ENCODE measurements at places on chromosomes 2 and 18. TPM values are rescaled to one million over a fixed set of nuclear protein-coding genes. Genes with fewer than 3 reads are reported as not detected.

The CCDC121 gene
- 0.36 TPM for total RNA-seq

The AMER3 gene
- not detected for total RNA-seq

The TMEM17 gene
- total RNA-seq: 0.14 TPM

The HOXD8 gene
- not detected for total RNA-seq

The AQP12A gene
- not detected for total RNA-seq

The QPCT gene
- total RNA-seq: 1.5 TPM

The PLB1 gene
- 0.88 TPM for total RNA-seq

The PDE11A gene
- total RNA-seq: not detected

The RUFY4 gene
- 0.86 TPM for total RNA-seq

The PLCD4 gene
- 0.74 TPM for total RNA-seq

The RTP5 gene
- total RNA-seq: not detected

The TGFA gene
- total RNA-seq: 0.86 TPM

The CYS1 gene
- total RNA-seq: 0.45 TPM

The LRATD1 gene
- not detected for total RNA-seq

The ASIC4 gene
- total RNA-seq: 0.12 TPM

The NTSR2 gene
- not detected for total RNA-seq

The CTLA4 gene
- 13.7 TPM for total RNA-seq

The TSPYL6 gene
- total RNA-seq: not detected

The ZC3H8 gene
- total RNA-seq: 34.7 TPM

The LGALSL gene
- 0.50 TPM for total RNA-seq

The TMEM127 gene
- total RNA-seq: 49.4 TPM

The CPO gene
- total RNA-seq: not detected

The RNF125 gene
- 21.3 TPM for total RNA-seq

The FASTKD1 gene
- 37.7 TPM for total RNA-seq

The SERPINB4 gene
- total RNA-seq: not detected

The REG3G gene
- total RNA-seq: not detected

The SKA1 gene
- total RNA-seq: 18.8 TPM

The AGAP1 gene
- total RNA-seq: 7.4 TPM

The TMEM182 gene
- total RNA-seq: 3.6 TPM

The ZNF396 gene
- total RNA-seq: 0.52 TPM

The MERTK gene
- total RNA-seq: 0.67 TPM

The PRKAG3 gene
- not detected for total RNA-seq

The IGFBP5 gene
- total RNA-seq: 0.08 TPM

The USP14 gene
- total RNA-seq: 79.7 TPM

The XDH gene
- not detected for total RNA-seq

The PDE1A gene
- total RNA-seq: not detected

The ATP6V1B1 gene
- total RNA-seq: 6.5 TPM

The CDK15 gene
- not detected for total RNA-seq

The SALL3 gene
- total RNA-seq: not detected

The CIDEA gene
- not detected for total RNA-seq

The IFIH1 gene
- total RNA-seq: 30.9 TPM

The CD28 gene
- 3.2 TPM for total RNA-seq

The EMX1 gene
- not detected for total RNA-seq

The MEP1B gene
- total RNA-seq: 0.20 TPM

The KLHL30 gene
- not detected for total RNA-seq

The MYO1B gene
- total RNA-seq: 6.3 TPM

The CHPF gene
- 57.5 TPM for total RNA-seq

All from natural killer cell treated with Interleukin-12 subunit alpha and Interleukin-12 subunit beta and Interleukin-15 and Interleukin-18, amount 100 ng/mL, for 72 hours (primary cell).